Neural progenitor cell (in vitro differentiated cells): ENCODE measurements at places on chromosomes 12 and 14. TPM values are rescaled to one million over a fixed set of nuclear protein-coding genes. Genes with fewer than 3 reads are reported as not detected.

Gene KLRG1
- total RNA-seq, result 4.7 and 26.9 TPM in 2 replicates

Gene MMP14
- total RNA-seq, result 15.1 and 25.2 TPM in 2 replicates

DNA sequence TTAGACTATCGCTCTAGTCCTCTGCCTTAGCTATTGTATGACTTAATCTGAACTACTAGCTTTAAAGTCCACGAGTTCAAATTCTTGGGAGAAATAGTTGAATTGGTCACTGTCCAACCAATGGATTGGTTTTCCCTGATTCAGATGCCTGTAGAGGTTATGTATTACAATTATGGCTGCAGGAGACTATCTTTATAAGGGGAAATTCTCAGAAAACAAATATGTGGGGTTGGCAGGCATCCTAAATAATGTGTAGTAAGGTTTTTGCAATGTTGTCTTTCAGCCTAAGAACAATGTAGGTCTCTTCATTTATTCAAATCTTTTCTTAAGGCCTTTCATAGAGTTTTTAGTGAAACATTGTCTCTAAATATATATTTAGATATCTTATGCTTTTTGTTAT, 26.9 kb downstream of the MYRFL start:
- H3K27me3 ChIP-seq, result no peaks in the 10 kb centered on the region
- H3K36me3 ChIP-seq, result peaks cover 5% of the 10 kb centered on the region
- no peak overlapping the region for H3K4me3 ChIP-seq
- no peaks in the 10 kb centered on the region for H3K4me1 ChIP-seq
- DNase-seq, result no peak

DNA sequence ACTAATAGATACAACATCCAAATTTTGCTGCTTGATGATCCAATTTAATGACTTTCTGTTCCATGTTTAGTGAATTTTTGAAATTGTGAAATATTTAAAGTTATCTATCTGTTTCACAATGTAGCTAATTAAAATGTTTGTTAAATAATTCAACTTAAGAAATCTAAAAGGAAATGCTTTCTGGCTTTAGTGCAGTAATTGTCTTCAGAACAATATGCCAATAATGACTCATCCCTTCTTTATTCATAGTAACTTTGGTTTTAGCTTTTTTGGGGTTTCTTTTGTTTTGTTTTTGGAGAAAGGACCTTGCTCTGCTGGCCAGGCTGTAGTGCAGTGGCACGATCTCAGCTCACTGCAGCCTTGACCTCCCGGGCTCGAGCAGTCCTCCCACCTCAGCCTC, 479.2 kb upstream of the RGS6 start:
- no peaks in the 10 kb centered on the region for H3K27me3 ChIP-seq
- no peaks in the 10 kb centered on the region for H3K36me3 ChIP-seq
- peaks cover 3% of the 10 kb centered on the region for H3K4me1 ChIP-seq
- DNase-seq, result no peak
- no peak overlapping the region for H3K4me3 ChIP-seq
- H3K27ac ChIP-seq, result no peak overlapping the region

Gene SLC38A4
- 1.8 and 2.5 TPM in 2 replicates for total RNA-seq
